ENCODE measurements at places on chromosomes 11 and 22. TPM values are rescaled to one million over a fixed set of nuclear protein-coding genes. Genes with fewer than 3 reads are reported as not detected.

- peak; percentile 5 for DNase-seq
Observed at GRCh38 chr22:19774628-19775027, 14.1 kb downstream of the TBX1 start.

DNA sequence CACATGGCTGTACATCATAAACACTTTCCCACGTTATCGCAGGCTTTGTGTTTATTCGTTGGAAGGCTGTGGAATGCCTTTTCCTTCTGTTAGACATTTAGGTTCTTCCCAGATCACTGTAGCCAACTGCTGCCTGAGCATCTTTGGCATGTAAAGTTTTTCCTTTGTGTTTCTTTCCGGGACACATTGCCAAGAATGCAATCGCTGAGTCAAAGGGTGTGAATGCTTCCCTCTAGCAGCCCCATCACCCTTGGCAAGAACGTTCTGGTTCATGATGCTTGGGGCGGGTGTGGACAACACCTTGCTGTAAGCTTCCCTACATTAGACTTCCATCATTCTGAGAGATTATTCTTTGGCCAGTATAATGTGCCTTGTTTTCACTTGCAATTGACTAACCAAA lies 136.2 kb downstream of the OSBP2 start:
- no peak for DNase-seq

GRCh38 chr11:78295991-78296930 lies 107.5 kb downstream of the USP35 start:
- no peak for DNase-seq

The VPREB1 gene
- total RNA-seq = not detected
